Activated naive CD8-positive, alpha-beta T cell treated with anti-CD3 and anti-CD28 coated beads, Interleukin-2, amount 10 ng/mL, durations not matched to agents 7 days and 5 days (primary cell): ENCODE measurements at places on chromosomes 16 and 17.

GRCh38 chr16:11034481-11034931, 90.1 kb downstream of the CLEC16A start:
- DNase-seq, result no peak
- peaks cover 23% of the 10 kb centered on the region for H3K4me1 ChIP-seq
- no peaks in the 10 kb centered on the region for H3K27me3 ChIP-seq
- H3K4me3 ChIP-seq, result no peak overlapping the region
- peaks cover 69% of the 10 kb centered on the region for H3K36me3 ChIP-seq

GRCh38 chr17:8392274-8392673, 5.4 kb downstream of the RNF222 start:
- peaks cover 15% of the 10 kb centered on the region for H3K27me3 ChIP-seq
- H3K36me3 ChIP-seq, result peaks cover 7% of the 10 kb centered on the region
- no peak for DNase-seq
- no peak overlapping the region for H3K27ac ChIP-seq
- H3K4me1 ChIP-seq, result peaks cover 22% of the 10 kb centered on the region
- H3K4me3 ChIP-seq, result no peak overlapping the region

DNA sequence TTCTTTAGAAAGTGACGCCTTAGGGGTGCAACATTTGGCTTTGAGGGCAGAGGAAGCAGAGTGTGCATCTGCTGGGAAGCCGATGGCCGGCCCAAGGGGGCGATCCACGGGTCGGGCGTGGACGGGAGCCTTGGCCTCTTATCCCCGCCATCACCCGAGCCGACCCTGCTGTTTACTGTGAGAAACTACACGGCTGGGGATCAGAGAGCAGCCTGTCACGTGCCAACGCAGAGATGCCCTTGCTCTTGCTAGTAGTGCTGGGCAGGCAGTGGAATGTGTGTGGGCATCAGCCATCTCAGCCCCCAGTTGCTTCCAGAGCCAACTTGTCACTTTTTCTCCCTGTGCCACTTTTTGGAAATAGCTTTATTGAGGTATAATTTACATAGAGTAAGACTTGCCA, 26.7 kb upstream of the ITGB4 start:
- H3K27me3 ChIP-seq, result no peaks in the 10 kb centered on the region
- DNase-seq, result no peak

- H3K27me3 ChIP-seq, result no peaks in the 10 kb centered on the region
- peaks cover 9% of the 10 kb centered on the region for H3K36me3 ChIP-seq
- H3K27ac ChIP-seq, result no peak overlapping the region
- H3K4me3 ChIP-seq, result no peak overlapping the region
Measured at GRCh38 chr16:84065536-84066132, 23.0 kb upstream of the SLC38A8 start.

DNA sequence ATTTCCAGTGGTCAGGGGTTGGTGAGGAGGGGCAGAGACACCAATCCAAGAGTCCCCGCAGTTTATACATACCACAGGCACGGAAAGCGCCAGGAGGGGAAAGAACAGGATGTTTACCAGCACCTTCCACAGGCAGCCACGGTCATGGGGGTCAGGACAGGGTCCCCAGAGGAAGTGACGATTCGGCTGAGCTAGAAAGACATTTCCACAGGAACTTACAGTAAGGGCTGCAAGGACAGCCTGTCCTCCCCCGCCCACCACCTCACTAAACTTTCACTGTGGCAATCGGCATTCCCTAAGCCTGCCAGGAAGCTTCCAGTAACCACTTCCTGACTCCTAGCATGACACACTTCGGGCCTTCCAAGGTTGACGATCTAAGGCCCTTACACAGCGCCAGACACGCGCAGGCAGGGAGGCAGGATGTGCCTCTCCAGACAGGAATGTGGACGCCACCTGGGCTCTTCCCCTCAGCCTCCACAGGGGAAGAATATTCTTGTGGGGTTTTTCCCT, 1.2 kb upstream of the MT2A start:
- H3K27me3 ChIP-seq, result no peaks in the 10 kb centered on the region
- peak overlapping the region; percentile 90 for H3K27ac ChIP-seq
- peak overlapping the region; percentile 91 for H3K4me3 ChIP-seq
- DNase-seq, result no peak
- H3K4me1 ChIP-seq, result peaks cover 42% of the 10 kb centered on the region

DNA sequence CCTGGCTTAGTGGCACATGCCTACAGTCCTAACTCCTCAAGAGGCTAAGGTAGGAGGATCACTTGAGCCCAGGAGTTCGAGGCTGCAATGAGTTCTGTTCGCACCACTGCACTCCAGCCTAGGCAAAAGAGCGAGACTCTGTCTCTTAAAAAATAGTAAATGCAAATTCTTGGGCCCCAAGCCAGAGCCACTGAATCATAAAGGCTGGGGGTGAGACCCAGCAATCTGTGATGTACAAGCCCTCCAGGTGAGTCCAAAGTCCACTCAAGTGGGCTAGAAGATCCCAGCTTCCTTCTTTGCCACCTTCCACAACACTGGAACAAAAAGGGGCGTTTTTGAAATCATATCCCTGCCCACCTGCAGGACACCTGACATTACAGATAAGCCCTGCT, 16.9 kb downstream of the TRIM25 start:
- no peak overlapping the region for H3K4me3 ChIP-seq
- H3K27me3 ChIP-seq, result no peaks in the 10 kb centered on the region
- peaks cover 26% of the 10 kb centered on the region for H3K4me1 ChIP-seq
- no peak overlapping the region for H3K27ac ChIP-seq
- DNase-seq, result no peak

DNA sequence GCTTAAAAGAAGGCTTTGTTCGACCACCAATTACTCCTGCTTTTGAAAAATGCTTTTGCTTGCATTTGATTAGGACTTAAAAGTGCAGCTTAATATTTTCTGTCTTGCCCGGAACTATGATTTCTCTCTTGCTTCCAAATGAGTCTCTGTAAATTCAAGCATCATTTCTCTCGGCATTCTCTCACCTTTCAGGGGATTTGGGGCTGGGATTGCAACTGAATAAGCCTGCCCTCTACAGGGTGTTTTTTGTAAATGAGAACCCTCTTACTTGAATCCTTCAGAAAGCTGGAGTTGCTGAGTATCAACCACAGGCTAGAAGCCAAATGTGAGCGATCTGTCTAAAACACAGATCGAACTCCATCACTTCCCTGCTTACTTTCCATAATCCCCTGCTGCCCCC, 234.6 kb downstream of the TMEM114 start:
- no peaks in the 10 kb centered on the region for H3K4me1 ChIP-seq
- H3K27me3 ChIP-seq, result no peaks in the 10 kb centered on the region
- H3K27ac ChIP-seq, result no peak overlapping the region
- H3K36me3 ChIP-seq, result no peaks in the 10 kb centered on the region
- H3K4me3 ChIP-seq, result no peak overlapping the region

- no peak for DNase-seq
- peaks cover 18% of the 10 kb centered on the region for H3K36me3 ChIP-seq
- no peaks in the 10 kb centered on the region for H3K27me3 ChIP-seq
Measured at GRCh38 chr16:75593825-75594820, 27.9 kb downstream of the GABARAPL2 start.

DNA sequence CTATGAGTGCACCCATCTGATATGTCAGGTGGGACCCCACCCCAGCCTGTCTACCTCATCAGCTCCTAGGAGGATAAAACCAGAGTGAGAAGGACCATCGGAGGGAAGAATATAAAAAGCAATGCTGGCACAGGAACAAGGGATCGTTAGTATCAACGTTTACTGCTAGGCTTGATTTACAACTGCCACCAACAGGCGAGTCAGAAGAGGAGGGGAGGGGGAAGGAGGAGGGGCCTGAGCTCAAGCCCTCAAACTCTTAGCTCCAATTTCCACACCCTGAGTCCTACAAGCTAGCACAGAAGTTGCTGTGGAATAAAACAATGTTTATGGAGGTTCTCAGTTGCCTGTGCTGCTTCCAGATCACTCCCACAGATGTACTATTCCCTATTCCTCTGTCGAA, 234.5 kb downstream of the C16orf78 start:
- H3K27ac ChIP-seq, result no peak overlapping the region
- no peaks in the 10 kb centered on the region for H3K36me3 ChIP-seq
- no peaks in the 10 kb centered on the region for H3K4me1 ChIP-seq
- no peak overlapping the region for H3K4me3 ChIP-seq
- no peak for DNase-seq
- H3K27me3 ChIP-seq, result peaks cover 27% of the 10 kb centered on the region

DNA sequence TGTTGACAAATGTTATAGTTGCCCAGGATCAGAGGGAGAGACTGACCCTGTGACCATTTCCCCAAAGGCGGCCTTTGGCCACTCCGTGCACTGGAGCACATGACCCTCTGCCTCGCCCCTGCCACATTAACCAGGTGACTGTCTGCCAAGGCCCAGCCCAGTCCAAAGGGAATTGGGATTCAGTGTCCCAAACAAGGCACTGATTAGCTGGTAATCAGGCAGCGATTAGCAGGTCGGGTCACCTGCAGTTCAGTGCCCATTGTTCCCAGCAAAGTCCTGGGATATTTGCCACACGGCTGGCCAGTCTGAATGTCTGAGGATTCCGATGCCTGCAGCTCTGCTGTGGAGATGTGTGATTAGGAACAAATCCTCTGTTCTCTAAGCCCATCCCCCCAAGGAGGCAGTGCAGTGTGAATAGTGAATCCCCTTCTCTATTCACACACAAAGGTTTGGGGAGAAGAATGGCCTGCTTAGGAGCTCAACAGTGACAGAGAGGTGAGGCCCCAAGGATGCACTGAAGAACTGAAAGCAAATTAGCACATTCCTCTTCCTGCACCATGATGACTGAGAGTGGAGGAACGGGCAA, 123.1 kb upstream of the MAF start:
- H3K27me3 ChIP-seq, result no peaks in the 10 kb centered on the region
- no peaks in the 10 kb centered on the region for H3K36me3 ChIP-seq
- DNase-seq, result no peak

GRCh38 chr17:38733982-38734973, 4.1 kb downstream of the CISD3 start:
- peaks cover 2% of the 10 kb centered on the region for H3K36me3 ChIP-seq
- H3K27me3 ChIP-seq, result no peaks in the 10 kb centered on the region
- no peak for DNase-seq
- H3K4me3 ChIP-seq, result no peak overlapping the region
- H3K4me1 ChIP-seq, result peaks cover 29% of the 10 kb centered on the region

DNA sequence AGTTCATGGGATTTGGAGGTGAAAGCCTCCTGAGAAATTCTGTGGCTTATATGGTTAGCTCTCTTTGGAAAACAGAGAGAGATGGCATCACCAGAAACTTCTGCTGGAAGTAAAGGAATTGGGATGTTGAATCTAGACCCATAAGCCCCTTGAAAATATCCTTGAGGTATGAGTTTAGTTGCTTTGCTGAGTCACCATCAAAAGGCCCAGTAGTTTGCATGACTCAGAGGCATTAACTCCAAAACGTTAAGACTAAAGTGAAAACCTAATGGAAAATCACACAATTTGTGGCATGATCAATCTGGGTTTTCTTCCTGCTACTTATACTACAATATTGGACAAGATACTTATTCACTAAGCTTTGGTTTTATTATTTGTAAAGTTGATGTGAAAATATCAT, 349.2 kb upstream of the SALL1 start:
- H3K27me3 ChIP-seq, result no peaks in the 10 kb centered on the region
- no peak overlapping the region for H3K4me3 ChIP-seq
- no peak overlapping the region for H3K27ac ChIP-seq
- no peaks in the 10 kb centered on the region for H3K4me1 ChIP-seq
- H3K36me3 ChIP-seq, result no peaks in the 10 kb centered on the region
- DNase-seq, result no peak
